ENCODE measurements at places on chromosomes 4 and X.
A peak's percentile ranks its signal among the peaks of the same experiment; 100 is the strongest.

DNA sequence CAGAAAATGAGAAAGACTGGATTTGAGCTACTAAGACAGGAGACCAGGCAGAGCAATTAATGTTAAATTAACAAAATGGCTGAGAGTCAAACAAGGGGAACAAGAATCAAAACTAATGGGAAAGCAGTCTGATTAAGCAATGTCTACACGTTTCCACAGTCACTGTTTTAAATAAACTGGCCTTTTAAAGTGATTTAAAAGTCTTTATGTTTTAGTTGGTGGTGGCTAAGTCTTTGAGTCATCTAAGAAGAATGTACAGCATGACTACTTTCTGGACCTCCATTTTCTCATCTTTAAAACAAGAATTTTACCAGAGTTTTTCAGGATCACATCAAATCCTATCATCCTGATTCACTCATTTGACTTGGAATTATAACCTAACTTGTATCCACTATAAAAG is 233.8 kb downstream of the ENOX2 start:
- no peak for DNase-seq

- DNase-seq = no peak
These were observed 74.2 kb upstream of the STS start for GRCh38 chrX:7073336-7073735.

DNA sequence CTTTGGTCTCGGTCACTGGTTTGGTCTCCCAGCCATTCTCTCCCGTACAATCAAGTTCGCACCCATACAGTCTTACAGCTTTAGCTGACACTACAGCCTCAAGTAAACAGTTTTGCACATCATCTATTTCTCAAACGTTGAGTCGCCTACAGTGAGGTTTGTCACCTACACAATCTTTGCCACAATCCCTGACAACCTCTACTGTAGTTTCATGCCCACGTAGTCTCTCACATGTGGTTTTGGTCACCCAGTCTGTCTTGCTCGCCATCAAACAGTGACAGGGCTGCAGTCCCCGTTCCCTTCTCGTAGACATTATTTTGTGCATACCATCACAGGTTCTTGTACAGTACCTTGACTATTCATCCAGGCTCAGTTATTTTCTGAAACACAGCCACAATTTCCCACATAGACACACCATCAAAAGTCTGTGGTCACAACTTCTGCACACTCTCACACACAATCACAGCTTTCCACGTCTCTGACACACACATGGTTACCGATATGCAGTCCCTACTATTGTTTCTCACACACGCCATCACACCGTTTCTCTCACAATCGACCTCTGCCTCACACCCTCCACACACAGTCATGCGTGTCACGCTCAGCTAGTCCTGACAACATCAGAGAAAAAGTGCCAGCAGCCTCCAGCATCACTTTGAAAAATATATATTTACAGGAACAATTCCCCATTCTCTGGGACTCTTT is 5.3 kb upstream of the CFP start:
- DNase-seq = no peak

DNA sequence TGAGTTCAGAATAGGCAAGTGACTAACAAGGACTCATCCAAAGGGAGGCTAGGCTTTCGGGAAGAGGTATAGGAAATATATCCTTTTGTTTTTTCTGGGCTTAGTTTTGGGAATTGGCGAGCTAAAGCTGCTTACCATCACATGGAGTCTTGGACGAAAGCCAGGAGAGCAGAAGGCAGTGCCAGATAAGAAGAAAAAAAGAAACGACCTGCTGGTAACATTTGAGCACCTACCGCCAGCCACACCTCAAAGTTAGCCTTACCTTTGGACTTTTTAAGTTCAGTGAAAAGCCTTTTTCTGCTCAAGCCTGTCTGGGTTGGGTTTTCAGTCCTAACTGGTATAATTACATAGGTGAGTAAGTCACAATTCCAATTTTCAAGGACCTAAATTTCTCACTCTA is 85.1 kb upstream of the LCORL start:
- DNase-seq = no peak

DNA sequence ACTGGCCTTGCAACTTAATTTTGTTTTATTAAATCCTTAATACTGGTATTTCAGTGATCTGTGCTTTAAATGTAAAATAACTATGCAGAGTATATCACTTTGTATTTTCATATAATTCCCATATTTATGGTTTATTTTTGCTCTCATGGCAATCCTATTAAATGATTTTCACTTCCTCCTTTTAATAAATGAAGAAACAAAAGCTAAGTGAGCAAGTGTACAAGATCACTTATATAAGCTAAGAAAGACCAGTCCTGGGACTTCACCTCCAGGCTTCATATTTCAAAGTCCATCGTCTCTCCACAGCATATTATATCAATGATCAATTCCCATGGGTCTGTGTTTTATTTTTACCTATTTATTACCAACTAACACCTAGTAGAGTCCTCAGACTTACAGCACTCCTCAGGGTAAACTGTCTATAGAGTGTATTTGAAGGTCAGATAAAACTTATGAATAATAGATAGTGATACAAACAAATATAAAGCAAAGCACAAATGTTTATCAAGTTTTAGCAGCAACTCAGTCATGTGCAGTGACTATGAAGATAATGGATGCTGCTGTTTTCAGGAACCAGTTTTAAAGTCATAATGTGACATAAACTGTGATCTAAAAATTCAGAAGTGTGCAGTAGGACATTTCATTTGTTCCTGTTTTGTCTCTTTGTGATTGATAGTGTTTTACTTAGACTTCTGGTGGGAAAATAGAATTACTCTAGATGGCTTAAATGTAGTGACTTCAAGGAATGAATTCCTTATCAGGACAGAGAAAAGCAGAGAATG is 56.8 kb downstream of the ARHGAP24 start:
- no peak for DNase-seq

- no peak for DNase-seq
These were observed 3.3 kb upstream of the MYOZ2 start for GRCh38 chr4:119132306-119132705.

GRCh38 chr4:52203351-52203750 is 152.2 kb downstream of the SPATA18 start:
- DNase-seq = no peak

- peak; percentile 98 for DNase-seq
These were observed 11.5 kb upstream of the CCDC149 start for GRCh38 chr4:24924309-24924781.

DNA sequence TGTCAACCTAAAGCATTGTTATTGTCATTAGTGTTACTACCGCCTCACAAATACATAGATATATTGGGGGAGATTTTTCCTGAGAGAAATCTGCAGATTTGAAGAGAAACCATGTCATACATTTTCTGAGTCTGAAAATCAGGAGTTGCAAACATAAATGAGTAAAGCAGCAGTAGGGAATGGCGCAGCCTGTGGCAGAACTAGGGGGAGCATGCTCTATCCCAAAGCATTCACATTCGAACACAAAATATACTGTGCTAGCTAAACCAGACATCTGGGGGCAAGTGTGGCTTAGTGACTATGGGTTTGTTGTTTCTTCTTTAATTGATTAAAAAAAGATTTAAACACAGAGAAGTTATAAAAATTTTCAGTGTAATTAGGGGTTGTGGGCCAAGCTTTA is 83.2 kb downstream of the CPE start:
- no peak for DNase-seq

DNA sequence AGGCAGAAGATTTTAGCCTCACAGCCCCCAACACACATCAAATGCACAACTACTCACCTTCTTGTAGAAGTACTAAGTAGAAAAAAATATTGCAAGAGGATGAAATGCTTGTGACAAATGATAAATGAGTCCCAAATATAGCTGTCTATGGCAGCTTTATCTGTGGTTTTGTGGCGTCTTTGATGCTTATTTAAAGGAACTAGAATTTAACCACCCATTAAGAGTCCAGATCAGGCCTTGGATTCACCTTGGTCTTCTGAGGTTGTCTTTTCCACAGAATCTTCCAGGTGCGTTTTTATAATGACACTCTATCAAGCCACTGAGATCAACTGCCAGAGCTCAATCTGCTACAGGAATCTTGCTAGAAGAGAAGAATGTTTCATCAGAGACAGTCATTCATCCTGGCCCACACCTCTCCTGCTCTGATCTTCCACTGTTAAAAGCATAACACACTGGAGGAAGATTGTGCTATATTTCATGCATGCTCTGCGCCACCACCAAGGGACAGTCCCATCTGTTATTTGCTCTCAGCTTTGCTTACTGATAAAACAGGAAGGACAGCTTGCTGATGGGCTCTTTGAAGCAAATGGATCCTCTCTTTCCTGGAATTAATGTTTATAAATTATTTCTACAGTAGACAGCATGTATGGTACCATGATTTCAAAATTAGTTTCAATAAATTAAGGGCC is 144.1 kb downstream of the SLC7A11 start:
- no peak for DNase-seq

- DNase-seq = no peak
These were observed 287.2 kb downstream of the DTHD1 start for GRCh38 chr4:36568575-36568974.

DNA sequence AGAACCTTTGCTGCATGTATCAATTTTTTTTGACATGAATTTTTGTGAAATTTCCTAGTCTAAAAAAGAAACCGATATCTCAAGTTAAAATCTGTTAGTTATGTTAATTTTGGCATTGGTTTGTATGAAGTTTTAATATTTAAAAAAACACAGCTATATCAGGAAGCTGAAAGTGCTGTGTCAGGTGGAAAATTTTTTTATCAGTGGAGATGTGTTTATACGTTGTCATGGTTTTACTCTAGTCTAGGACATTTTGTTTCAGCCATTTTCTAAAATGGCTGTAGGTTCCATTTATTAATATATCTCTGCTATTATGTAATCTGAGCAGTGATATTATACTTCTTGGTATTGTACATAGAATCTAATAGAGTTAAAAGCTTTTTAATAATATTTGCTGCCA is 34.2 kb downstream of the OCRL start:
- no peak for DNase-seq

DNA sequence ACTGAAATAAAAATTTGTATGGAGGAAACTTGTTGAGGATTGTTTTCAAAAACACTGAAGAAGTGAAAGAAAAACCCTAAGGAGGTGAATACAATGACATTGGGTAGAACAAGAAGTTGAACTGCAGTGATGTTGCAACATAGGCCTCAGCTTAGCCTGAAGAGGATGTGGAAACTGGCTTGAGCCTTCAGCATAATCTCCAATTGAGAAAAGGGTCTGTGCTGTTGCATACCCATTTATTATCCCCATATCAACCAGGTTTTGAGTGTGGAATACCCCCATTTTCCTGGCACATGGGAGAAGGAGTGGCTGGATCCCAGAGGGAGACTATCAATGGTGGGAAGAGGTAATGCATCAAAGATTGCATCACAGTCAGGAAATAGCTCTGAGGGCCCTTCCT is 695.0 kb upstream of the HS3ST1 start:
- no peak for DNase-seq

DNA sequence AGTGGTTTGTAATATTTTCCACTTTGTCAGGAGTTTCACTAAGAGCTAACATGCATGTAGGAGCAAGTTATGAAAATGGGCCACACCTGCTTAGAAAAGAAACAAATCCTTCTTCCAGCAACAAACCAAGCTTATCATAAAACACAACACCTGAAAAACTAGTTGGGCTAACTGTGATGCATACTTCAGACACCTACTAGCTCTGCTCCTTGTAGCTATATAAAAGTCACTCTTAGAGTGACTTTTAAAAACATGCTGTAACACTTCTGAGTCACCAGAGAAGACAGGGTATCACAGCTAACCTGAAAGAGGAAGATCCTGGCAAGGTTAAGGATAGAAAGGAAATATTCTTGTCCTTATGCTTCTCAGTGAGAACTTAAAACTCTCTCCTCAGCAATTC is 3.6 kb upstream of the SLAIN2 start:
- DNase-seq = no peak

- DNase-seq = no peak
These were observed 37.3 kb upstream of the IGFBP7 start for GRCh38 chr4:57147335-57148060.

DNA sequence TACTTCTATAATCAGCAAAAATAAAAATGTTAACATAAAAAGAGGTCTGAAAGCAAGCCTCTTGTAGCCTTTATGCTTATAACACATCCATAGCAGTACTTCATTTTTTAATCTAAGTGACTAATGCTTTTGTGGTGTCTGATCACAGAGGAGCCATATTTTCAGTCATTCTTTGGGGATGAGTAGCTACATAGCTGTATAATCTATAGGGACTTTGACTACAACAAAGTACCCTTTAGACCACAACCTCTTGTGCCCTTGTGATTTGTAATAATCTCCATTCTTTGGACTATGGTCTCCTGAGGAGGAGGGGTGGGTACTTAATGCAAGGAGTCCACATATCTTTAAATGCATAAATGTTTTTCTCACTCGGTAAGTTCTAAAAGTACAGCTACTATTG is 9.6 kb downstream of the DRP2 start:
- DNase-seq = peak; percentile 24

- DNase-seq = no peak
These were observed 250.5 kb upstream of the GPRIN3 start for GRCh38 chr4:89558147-89558546.

GRCh38 chrX:153903991-153904957 is at the start of gene AVPR2:
TSS of gene AVPR2 (plus strand) at chrX:153904673. CDS start at chrX:153905146, 473 bp downstream.
- no peak for DNase-seq

DNA sequence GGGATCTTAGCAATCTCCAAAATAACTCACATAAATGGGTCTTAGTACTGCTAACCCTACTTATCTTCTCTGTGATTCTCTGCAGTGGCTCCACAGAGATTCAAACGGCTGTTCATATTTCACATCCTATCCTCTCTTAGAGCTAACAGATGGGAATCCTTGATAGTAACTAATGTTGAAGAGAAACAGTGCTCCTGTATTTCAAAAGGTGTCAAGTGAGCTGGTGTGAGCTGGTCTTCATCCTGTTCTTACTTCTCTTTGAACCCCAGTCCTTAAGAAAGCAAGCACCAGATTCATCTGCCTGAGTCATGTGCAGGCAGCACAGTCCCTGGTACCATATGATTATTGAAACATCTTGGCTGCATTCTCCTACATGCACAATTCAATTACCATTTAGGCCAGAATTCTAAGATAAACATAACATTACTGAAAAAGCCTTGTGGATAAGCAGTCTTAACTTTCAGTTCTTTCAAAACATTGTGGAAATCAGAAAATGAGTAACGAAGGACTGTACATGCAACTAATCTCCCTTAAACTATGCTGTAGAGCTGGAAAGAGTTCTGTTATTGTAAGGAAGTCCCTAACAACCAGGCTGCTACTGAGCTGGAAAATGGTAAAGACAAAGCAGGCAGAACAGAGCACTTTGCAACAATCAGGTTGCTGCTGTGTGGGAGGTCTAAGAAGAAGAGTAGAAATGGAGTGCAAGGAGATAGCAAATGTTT is 153.1 kb downstream of the NPNT start:
- DNase-seq = no peak

DNA sequence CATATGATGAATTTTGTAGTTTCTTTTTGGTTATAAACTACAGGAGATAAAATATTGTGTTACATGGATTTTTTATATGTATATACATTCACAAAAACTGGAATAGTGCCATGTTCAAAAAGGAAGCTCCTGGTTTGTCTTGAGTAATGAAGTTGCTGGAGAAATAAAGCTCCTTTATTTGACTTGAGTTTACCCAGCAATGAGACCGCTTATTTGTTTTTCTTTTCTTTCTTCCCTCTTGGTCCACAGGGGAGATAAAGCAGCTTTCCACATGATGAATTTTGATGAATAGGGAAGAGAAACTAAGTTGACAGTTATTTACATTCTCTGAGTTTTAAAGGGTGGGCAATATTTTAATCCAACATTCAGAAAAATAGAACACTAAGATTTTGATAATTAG is 176.5 kb downstream of the GPM6A start:
- DNase-seq = no peak

Measured in astrocyte of the cerebellum (primary cell).